ENCODE measurements at places on chromosomes 11 and 22.

GRCh38 chr11:119676461-119677020, 52.5 kb downstream of the NECTIN1 start:
- no peak for DNase-seq

DNA sequence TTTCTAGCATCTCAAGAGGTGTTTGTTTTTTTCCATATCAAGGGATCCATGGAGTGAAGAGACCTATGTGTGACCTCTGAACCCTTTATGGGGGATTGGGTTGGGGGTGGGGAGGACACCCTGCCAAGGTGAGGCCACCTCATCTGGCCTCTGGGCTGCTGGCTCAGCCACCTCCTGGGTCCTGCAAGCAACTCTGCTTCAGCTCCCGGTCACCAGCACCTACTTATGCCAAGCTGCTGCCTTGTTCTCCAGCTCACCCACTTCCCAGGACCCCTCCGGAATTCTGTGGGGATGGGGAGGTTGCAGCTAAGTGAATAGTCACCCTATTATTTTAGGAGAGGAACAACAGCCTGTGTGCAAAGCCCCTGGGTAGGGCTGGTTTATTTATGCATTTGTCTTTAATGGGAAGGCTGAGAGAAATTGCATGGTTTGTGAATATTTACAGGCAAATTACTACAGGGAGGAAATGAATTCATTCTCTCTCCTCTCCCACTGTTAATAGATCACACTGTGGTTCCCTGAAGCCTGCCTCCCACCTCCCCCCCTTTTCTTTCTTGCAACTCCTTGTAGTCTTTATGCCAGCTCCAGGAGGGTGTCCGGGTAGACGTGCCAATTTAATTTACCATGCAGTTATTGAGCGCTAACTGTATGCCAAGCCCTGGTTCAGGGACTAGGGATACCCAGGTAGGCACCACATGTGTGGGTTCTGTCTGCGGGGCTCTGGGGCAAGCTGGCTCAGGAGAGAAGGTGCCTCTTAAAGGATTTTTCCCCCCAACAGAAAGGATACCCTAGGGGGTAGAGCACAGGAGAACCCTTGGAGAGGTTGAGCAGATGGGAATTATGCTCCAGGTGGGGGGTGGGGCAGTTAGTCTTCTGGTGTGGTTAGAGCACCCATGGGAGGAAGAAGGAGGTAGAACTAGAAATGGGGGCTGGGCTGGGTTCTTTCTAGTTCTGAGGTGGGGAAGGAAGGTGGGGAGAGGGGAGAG, 50.7 kb downstream of the TSPAN18 start:
- DNase-seq, result no peak

DNA sequence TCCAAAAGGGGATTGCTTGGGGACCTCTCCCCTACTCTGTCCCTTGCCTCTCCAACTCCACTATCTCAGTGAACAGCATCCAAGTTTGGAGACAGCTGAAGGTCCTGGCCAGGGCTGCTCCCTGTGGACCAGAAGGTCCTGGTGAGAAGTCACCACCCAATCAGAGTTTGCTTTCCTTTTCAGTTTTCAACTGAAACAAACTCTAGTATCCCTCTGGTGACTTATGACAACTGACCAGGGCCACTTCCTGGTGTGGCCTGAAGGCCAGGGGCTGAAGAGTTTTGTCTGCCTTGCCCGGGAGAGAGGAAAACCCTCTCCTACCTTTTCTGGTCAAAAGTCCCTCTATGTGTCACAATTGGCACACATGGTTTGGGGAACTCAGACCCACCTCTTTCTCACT, 5.1 kb downstream of the JAML start:
- no peak for DNase-seq

DNA sequence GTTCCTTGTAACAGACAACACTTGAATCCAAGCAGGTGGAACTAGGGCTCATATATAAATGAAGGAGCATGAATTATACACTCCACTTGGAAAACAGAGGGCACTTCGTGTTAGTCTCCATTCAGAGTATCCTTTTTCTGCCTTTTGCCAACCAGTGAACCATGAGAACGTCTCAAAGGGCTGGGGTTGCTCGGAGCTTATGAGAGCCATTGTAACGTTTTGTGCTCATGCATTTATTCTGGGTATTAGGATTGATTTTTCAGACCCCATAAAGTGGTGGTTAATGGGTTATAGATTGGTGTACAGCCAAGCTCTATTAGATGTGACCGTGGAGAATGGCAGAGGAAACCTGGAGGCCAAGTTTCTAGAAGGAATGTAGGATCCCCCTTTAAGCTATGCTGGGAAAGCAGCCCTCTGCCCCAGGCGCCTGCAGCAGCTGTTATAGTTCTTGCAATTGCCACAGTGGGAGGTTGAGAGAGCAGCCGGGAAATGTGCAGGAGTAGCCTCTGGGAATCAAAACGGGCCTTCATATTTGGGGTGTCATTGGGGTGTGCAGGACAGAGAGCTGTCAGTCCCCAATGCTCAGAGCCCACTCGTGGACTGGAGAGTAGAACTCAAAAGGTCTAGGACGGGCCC, 54.6 kb upstream of the ASPHD2 start:
- DNase-seq, result no peak

- no peak for DNase-seq
These were observed 23.1 kb upstream of the CDC42EP2 start for GRCh38 chr11:65291613-65292012.

GRCh38 chr11:130999992-131000770, 83.9 kb upstream of the SNX19 start:
- DNase-seq, result no peak

All from NCI-H2081 treated with DMSO at 0.1 percent for 48 hours (cell line).